Cardiac atrium fibroblast (primary cell): ENCODE measurements at places on chromosomes 11 and 22. TPM values are rescaled to one million over a fixed set of nuclear protein-coding genes. Genes with fewer than 3 reads are reported as not detected.

Gene TRPM5
- not detected in 2 replicates for total RNA-seq

Gene CCDC188
- total RNA-seq, result 0.49 and 10.1 TPM in 2 replicates

Gene P2RX6
- total RNA-seq, result 3.1 and 3.6 TPM in 2 replicates

Gene CYP2D6
- 0.18 TPM in 1 of 2 replicates, not detected in the other for total RNA-seq

Gene DMC1
- under 0.01 TPM in 1 of 2 replicates, not detected in the other for total RNA-seq

Gene CALCA
- not detected in 2 replicates for total RNA-seq

Gene MYO7A
- 0.16 and 0.90 TPM in 2 replicates for total RNA-seq

Gene ADAMTS15
- total RNA-seq, result 44.9 and 45.9 TPM in 2 replicates

Gene MCM5
- total RNA-seq, result 14.1 and 21.9 TPM in 2 replicates

Gene SOX6
- 0.54 and 5.0 TPM in 2 replicates for total RNA-seq

Gene CASP12
- not detected in 2 replicates for total RNA-seq

Gene APOL4
- total RNA-seq, result 0.32 TPM in 1 of 2 replicates, not detected in the other

Gene MYRF
- 2.3 and 3.4 TPM in 2 replicates for total RNA-seq

Gene TTC28
- total RNA-seq, result 13.0 and 22.7 TPM in 2 replicates

Gene KCTD17
- 32.1 and 35.7 TPM in 2 replicates for total RNA-seq

Gene SYT12
- under 0.01 and 0.97 TPM in 2 replicates for total RNA-seq

Gene SPDYC
- not detected in 2 replicates for total RNA-seq

Gene CCND1
- total RNA-seq, result 69.3 and 72.6 TPM in 2 replicates

Gene CD82
- 13.0 and 13.8 TPM in 2 replicates for total RNA-seq

Gene TEX54
- not detected in 2 replicates for total RNA-seq

Gene GGT1
- total RNA-seq, result 0.54 TPM in 1 of 2 replicates, not detected in the other

Gene GGTLC2
- not detected in 2 replicates for total RNA-seq

Gene GRM5
- total RNA-seq, result not detected in 2 replicates

Gene HBG1
- total RNA-seq, result not detected in 2 replicates

Gene CRYBB2
- total RNA-seq, result not detected in 2 replicates

Gene ROBO4
- 25.6 and 32.9 TPM in 2 replicates for total RNA-seq

Gene GLYATL1B
- not detected in 2 replicates for total RNA-seq

Gene KDM4D
- total RNA-seq, result 0.72 and 1.9 TPM in 2 replicates

Gene SLC22A12
- total RNA-seq, result not detected in 2 replicates

Gene TRIM51
- not detected in 2 replicates for total RNA-seq

Gene KCTD14
- 2.3 and 2.5 TPM in 2 replicates for total RNA-seq

Gene GANAB
- total RNA-seq, result 314 and 339 TPM in 2 replicates

Gene MS4A4E
- total RNA-seq, result not detected in 2 replicates

Gene ALDH3B2
- not detected in 2 replicates for total RNA-seq

Gene SDHD
- 85.4 and 87.9 TPM in 2 replicates for total RNA-seq

Gene CST6
- total RNA-seq, result 0.32 TPM in 1 of 2 replicates, not detected in the other

Gene CKAP5
- 34.5 and 37.4 TPM in 2 replicates for total RNA-seq

Gene CYB5R3
- total RNA-seq, result 205 and 255 TPM in 2 replicates

Gene OR5P2
- total RNA-seq, result not detected in 2 replicates

Gene MMP27
- total RNA-seq, result not detected in 2 replicates

Gene PKP3
- total RNA-seq, result 0.54 and 3.2 TPM in 2 replicates

Gene SOX10
- not detected in 2 replicates for total RNA-seq

Gene C22orf31
- not detected in 2 replicates for total RNA-seq

Gene FUT4
- total RNA-seq, result 2.9 and 3.2 TPM in 2 replicates

Gene GLYAT
- total RNA-seq, result not detected in 2 replicates

Gene MMP8
- total RNA-seq, result not detected in 2 replicates

Gene KCNQ1OT1
- 1.3 and 1.4 TPM in 2 replicates for total RNA-seq

Gene RFPL2
- total RNA-seq, result not detected in 2 replicates

Gene SLC25A45
- 2.0 and 8.1 TPM in 2 replicates for total RNA-seq

Gene UQCR10
- 40.6 and 79.5 TPM in 2 replicates for total RNA-seq
